ENCODE measurements at places on chromosomes 12 and 14. TPM values are rescaled to one million over a fixed set of nuclear protein-coding genes. Genes with fewer than 3 reads are reported as not detected.

DNA sequence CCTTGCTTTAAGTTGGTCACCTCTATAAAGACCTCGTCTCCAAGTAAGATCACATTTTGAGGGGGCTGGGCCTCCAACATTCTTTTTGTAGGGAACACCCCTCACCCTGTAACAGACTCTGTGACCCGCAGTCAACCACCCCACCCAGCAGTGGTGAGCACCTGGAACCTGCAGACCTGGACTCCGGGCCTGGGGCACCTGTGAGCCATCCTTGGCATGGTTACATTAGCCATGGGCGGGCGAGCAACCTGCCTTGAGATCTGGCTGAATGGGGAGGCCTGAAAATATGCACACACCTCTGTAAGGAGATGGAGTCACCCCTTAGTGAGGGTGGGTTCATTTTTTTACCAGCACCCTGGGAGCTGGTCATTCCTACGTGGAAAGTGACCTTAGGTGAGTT, 95.3 kb downstream of the RIMBP2 start:
- H3K27me3 ChIP-seq, result no peaks in the 10 kb centered on the region
- H3K36me3 ChIP-seq, result no peaks in the 10 kb centered on the region
- no peak overlapping the region for H3K27ac ChIP-seq
- H3K4me3 ChIP-seq, result no peak overlapping the region
- no peaks in the 10 kb centered on the region for H3K4me1 ChIP-seq

GRCh38 chr14:101884934-101885576, 79.3 kb upstream of the DYNC1H1 start:
- H3K27ac ChIP-seq, result no peak overlapping the region
- no peak for DNase-seq
- H3K27me3 ChIP-seq, result no peaks in the 10 kb centered on the region
- no peak overlapping the region for H3K4me3 ChIP-seq

DNA sequence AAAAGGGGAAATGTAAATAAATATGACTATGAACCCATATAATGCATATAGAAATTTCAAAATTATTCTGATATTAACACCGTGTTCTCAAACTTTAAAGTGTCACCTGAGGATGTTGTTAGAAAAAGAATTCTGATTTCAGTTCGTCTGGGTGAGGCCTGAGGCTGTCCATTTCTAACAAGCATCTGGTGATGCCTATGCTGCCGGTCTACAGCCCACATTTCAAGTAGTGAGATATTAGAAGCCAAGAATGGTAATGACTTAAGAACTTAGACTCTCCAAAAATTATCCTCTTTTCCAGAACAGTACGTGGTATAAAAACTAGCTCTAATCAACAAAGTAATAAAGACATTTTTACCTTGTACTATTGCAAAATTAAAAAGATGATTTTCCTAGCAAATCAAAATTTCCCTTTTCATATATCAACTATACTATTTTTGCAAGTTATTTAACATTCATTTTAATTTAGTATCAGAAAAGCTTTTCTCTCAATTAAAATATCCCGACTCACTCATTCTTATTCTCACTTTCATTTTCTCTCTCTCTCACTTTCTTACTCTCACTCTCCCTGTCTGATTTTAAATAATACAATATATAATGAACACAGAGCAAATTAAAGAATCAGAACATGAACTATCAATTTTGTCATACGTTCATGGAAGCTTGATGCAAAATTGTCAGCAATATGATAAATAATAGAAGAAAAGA, 35.0 kb downstream of the PIK3C2G start:
- no peaks in the 10 kb centered on the region for H3K36me3 ChIP-seq
- H3K27ac ChIP-seq, result peak overlapping the region; percentile 47
- no peaks in the 10 kb centered on the region for H3K27me3 ChIP-seq
- DNase-seq, result no peak

- H3K36me3 ChIP-seq, result no peaks in the 10 kb centered on the region
- no peak for DNase-seq
- no peak overlapping the region for H3K27ac ChIP-seq
- no peak overlapping the region for H3K4me3 ChIP-seq
- H3K4me1 ChIP-seq, result no peaks in the 10 kb centered on the region
Measured at GRCh38 chr12:81325086-81325485, 247.2 kb downstream of the ACSS3 start.

DDN gene
- total RNA-seq, result not detected
